ENCODE measurements at places on chromosomes 6 and 20.

DNA sequence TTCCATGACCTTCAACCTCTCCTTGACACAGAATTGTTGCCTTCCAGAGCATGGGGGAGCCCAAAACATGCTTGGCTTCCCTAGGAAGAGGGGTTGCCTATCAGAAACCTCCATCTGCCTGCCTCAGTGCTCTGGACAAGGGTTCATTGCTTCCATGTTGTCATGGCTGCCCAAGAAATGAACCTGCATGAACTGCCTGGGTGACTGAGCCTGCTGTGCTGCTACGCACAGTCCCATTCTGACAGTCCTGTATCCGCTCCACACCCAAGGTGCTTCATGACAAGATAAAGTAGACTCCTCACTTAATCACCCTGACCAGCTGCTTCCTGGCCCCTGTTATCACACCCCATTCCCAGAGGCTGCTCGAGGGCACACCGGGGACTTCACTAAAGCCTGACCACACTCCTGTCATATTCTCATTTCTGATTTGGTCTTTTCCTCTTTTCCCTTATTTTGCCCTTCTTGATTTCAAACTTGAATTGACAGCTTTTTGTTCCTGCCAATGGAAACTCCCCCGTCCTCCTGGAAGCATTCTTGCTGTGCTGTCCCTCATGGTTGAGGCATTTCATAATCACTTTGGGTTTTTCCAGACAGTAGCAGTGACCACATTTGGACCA lies 31.9 kb downstream of the GMPR start:
- DNase-seq = no peak

GRCh38 chr6:6783721-6784120 lies 195.2 kb downstream of the LY86 start:
- no peak for DNase-seq

DNA sequence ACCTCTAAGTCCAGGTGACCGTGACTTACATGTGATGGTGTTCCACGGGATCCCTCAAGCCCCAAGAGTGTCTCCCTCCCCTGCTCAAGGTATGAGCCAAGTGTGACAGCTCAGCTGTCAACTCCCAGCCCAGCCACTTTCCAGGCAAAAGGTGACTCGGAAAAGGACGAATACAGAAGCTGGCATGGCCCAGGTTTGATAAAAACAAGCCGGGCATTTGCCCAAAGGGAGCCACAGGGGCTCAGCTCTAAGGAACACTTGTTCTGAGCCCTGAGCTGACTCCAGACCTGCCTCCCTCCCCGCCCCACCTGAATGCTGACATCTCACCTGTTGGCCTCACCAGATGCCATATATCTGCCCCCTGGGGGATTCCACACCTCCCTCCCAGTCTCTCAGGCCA lies 43.0 kb upstream of the BPIFA2 start:
- no peak for DNase-seq

- DNase-seq = no peak
Measured at GRCh38 chr6:20126102-20126752, 86.0 kb downstream of the MBOAT1 start.

DNA sequence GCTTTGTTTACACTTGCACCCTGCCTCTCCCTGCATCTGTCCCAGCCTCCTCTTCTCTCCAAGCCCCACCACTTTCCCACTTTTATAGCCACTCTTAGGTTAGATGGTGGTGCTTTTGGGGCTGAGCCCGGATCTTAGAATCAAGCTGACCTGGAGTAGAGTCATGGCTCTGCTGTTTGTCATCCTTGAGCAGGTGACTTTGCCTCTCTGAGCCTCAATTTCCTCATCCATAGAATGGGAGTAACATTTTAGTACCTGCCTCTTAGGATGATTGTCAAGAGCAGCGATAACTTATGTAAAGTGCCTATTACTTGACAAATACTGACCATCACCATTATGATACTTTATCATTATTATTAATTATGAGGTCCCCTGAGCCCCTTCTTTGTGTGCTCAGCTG lies 48.2 kb downstream of the CPNE5 start:
- DNase-seq = no peak

Data from GM04504 (cell line).